ENCODE measurements at places on chromosomes 11 and 22.
A peak's percentile ranks its signal among the peaks of the same experiment; 100 is the strongest.

- DNase-seq: no peak
Measured at GRCh38 chr22:17665854-17666253, 27.3 kb downstream of the BCL2L13 start.

DNA sequence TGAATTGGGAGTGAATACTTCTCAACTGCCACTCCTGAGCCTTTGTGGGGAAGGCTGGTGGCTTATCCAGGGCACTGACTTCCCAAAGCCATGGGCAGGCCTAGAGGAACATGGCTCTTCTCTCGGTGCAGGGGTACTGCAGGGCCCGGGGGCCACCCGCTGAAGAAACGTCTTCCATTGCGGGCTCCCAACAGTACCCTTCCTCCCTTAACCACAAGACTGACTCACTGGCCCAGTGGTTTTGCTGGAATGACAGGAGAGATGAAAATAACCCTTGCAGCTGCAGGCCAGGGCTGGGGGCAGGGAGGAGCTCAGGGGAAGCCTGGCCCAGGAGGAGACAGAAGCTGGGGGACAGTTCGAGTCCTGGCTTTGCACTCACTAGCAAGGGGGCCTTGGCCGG lies 13.5 kb downstream of the TXN2 start:
- DNase-seq: no peak

DNA sequence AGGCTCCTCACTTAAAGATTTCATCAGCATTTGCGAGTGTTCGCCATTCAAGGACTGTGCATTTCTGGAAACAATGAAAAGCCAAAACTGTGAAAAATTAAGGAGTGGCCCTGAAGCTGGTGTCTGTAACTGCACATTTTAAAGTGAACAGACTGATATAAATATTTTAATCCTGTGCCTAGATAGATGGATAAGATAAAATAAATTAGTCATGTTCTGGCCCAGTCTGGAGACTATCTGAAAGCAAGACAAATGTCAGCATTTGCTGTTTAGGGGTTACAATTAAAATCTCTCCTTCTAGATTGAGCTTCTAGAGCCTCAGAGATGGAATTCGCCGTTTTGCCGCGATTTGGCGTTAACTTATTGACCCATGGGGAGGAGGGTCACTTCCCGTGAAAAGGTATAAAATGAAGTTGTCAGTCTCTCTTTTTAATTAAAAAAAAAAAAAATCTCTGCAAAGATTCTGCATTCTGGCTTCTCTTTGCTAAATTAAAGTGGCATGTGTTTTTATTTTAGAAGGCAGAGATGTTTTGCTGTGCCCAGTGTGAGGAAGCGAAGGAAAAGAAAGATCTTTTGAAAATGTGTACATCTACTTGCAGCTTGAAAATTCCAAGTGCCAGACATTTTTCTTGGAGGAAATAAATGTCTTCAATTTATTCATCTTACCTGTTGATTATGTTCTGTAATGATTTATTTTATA lies 79.7 kb upstream of the WNT7B start:
- no peak for DNase-seq

- DNase-seq: peak; percentile 15
Measured at GRCh38 chr22:35465109-35465701, 65.3 kb downstream of the MCM5 start.

DNA sequence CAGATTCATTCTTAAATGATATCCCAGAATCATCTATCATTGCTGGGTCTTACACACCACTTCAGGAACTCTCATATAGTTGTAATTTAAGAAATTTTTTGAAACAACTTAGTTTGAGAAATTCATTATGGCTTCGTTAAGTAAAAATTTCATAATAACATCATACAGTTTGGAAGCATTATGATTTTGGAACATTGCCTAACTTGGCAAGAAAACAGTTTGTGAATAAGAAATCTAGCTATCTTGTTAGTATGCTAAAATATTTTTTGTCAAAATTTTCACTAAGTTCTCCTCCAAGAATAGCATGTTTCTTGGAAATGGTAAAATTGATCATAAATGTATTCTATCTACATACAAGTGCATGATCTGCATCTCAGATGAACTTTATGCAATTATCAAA lies 217.7 kb downstream of the CNTN5 start:
- DNase-seq: no peak

DNA sequence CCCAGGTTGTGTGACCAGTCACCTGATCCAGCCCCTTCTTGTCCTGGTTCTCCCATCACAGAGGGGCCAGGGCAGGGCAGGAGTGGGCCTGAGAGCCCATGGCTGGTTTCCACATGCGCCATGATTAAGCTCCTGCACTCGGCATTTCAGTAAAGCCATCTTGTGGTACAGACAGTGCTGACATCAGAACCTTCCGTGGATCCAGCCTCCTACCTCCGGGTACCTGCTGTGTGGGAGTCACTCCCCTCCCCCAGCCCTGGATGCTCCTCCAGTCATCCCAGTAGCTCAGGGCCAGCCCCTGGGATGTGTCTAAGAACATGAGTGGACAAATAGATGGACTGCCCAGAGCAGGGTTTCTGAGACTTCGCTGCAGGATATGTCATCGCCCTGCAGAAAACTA lies 22.1 kb upstream of the MGAT3 start:
- no peak for DNase-seq

GRCh38 chr22:23826510-23827350 lies 12.1 kb downstream of the DERL3 start:
- DNase-seq: no peak

GRCh38 chr11:57332694-57333440 lies 2.8 kb downstream of the SSRP1 start:
- no peak for DNase-seq

- no peak for DNase-seq
Measured at GRCh38 chr11:70111269-70112016, 33.3 kb downstream of the ANO1 start.

- no peak for DNase-seq
Measured at GRCh38 chr11:126132319-126132718, 69.7 kb upstream of the CDON start.

GRCh38 chr11:107859459-107860239 lies 1.1 kb upstream of the SLC35F2 start:
- DNase-seq: peak; percentile 26

- no peak for DNase-seq
Measured at GRCh38 chr11:69841859-69842698, 22.9 kb upstream of the FGF3 start.

- DNase-seq: no peak
Measured at GRCh38 chr22:29831186-29831921, 6.7 kb downstream of the ASCC2 start.

DNA sequence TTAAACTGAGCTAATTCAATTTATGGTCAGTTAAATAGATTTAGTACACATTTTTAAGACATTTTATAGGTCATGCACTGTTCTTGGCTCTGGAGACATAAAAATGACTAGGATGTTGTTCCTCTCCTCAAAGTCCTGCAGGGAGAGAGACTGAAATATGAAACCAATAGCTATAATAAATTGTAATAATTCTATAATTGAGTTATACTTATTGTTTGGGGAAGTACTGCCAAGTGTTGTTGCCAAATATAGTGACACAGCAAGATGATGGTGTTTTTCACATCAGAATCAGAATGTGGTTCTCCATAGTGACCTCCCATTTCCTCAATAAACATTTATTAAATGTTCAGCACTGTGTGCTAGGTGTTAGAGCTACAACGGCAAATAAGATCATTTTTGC lies 470.6 kb downstream of the NTM start:
- DNase-seq: no peak

DNA sequence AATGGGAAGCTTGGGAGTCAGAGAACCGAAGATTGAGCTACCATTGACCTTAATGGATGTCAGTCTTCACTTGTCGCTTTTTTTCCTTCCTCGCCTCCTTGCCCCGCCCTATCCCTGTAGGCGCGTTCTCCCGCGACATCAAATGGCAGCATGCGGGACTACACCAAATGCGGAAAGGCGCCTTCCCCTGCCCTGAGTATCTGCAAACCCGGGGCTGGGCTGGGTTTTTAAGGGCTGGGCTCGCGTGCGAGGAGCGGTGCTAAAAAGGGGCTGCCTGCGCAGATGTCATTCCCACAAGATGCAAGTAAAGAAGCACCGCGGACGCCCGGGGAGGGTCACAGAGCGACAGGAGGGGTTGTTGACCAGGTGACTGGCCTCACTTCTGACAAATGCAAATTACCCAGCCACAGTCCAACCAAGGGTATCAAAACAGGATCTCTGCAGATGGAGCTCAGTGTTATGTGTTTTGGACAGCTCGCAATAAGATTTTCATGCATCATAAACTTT lies 4.7 kb upstream of the FAM111B start:
- peak; percentile 7 for DNase-seq

GRCh38 chr11:122782222-122782621 lies 56.1 kb upstream of the CRTAM start:
- DNase-seq: no peak

DNA sequence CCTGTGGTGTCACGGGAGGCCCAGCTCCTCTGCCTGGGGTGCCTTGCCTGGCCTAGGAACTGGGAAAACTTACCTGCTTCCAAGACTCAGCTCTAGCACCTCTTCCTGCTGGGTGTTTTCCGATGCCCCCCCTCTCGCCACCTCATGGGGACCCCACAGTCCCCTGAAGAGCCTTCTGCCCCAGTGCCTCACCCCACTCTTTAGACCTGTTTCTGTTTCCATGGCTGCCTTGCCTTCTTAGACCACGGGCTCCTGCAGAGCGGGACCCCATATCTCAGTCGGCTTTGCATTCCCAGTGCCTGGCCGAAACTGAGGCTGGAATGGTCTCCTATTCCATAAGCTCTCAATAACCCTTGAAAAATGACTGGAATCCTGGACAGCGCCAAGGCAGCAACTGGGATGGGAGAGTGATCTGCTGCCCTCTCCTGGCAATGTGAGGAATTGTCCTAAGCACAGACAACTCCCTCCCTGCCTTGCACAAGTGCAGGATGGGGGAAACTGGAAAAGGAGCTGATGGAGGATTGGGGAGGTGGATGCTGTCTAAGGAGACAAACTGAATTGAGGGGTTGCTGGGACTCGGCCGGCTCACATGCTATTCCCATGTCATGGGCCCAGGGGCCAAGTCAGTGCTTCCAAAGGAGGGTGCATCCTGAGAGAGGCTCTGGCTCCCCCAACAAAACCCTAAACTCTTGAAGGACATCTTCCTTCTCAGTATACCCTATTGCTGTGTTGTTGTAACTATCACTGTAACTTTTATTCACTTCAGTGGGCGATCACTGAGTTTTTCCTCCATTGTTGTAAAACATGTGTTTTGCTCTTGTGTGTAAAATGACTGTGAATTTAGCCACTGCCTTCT lies 26.6 kb upstream of the IL17RA start:
- DNase-seq: no peak

- no peak for DNase-seq
Measured at GRCh38 chr11:76131671-76132631, 74.4 kb downstream of the WNT11 start.

- no peak for DNase-seq
Measured at GRCh38 chr11:46307369-46307768, 29.9 kb downstream of the CREB3L1 start.

DNA sequence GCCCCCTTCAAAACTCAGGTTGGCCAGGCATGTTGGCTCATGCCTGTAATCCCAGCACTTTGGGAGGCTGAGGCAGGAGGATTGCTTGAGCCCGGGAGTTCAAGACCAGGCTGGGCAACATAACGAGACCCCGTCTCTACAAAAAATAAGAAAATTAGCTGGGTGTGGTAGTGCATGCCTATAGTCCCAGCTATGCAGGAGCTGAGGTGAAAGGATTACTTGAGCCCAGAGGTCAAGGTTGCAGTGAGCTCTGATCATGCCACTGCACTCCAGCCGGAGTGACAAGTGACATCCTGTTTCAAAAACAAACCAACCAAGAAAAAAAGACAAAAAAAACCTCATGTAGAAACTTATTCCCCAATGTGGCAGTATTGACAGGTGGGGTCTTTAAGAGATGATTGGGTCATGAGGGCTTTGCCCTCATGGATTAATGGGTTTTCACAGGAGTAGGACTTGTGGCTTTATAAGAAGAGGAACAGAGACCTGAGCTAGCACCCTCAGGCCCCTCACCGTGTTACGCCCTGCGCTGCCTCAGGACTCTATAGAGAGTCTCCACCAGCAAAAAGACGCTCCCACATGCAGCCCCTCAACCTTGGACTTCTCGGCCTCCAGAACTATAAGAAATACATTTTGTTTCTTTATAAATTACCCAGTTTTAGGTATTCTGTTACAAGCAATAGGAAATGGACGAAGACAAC lies 22.3 kb downstream of the LAYN start:
- DNase-seq: no peak

- DNase-seq: no peak
Measured at GRCh38 chr11:61832754-61833153, 4.7 kb downstream of the FADS2 start.

DNA sequence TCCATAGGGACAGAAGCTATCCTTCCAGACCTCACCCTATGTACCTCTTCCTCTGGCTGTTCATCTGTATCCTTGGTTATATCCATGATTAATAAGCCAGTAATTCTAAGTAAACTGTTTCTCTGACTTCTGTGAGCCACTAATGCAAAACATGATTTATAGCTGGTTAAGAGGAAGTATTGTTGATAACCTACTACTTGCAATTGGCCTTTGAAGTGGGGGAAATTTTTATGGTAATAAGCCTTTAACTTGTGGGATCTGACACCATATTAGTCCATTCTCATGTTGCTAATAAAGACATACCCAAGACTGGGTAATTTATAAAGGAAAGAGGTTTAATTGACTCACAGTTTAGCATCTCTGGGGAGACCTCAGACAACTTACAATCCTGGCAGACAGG lies 21.9 kb downstream of the CASP12 start:
- DNase-seq: no peak

- DNase-seq: no peak
Measured at GRCh38 chr11:26510164-26510563, 61.9 kb downstream of the MUC15 start.

DNA sequence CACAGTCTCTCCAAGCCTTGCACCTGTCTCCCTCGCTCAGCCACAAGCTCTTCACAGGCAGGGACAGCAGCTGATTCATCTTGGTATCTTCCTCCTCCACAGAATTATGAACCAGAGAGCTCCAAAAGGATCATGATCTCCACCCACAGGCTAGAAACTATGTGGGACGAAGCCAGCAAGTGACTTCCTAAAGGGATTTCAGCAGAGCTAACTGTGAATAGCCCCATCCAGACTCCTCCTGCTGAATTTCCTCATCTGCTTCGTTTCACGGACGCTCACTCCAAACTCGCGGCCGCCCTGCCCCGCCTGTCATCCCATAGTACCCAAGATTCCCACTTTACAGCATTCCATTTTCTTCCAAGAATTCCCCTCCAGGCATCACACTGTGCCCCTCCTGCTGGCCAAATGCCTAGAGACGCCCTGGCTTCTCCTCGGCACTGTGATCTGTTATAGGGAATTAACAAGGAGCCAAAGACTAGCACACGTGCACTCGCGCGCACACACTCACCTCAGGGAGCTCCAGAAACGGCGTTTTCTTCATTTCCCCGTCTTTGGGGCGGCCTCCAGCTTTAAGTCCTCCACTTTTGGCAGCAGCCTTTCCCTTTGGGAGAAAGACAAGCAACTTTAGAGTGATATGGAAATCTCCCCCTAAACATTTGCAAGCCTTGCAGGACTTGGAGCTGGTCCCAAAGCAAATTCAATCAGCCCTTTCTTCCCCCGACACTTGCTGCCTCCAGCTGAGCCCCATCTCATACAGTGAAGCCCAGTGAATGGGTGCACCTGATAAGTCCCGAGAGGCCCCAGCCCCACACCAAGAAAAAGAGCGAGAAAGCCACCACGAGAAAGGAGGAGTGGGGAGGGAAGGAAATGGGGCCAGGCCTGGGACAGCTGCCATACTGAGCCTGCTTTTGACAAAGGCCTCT lies 35.5 kb downstream of the SPATA19 start:
- peak; percentile 21 for DNase-seq
